ENCODE measurements at places on chromosomes 12 and 14. TPM values are rescaled to one million over a fixed set of nuclear protein-coding genes. Genes with fewer than 3 reads are reported as not detected.
A peak's percentile ranks its signal among the peaks of the same experiment; 100 is the strongest.

GRCh38 chr12:25254271-25254880 lies 3.6 kb upstream of the KRAS start:
- H3K4me3 ChIP-seq = no peak overlapping the region
- DNase-seq = no peak
- peaks cover 11% of the 10 kb centered on the region for H3K4me1 ChIP-seq
- H3K27me3 ChIP-seq = no peaks in the 10 kb centered on the region
- H3K27ac ChIP-seq = no peak overlapping the region

GRCh38 chr12:107369679-107370078 lies 276.3 kb upstream of the CRY1 start:
- H3K4me3 ChIP-seq = no peak overlapping the region
- no peak for DNase-seq
- no peaks in the 10 kb centered on the region for H3K27me3 ChIP-seq
- no peak overlapping the region for H3K27ac ChIP-seq

- peaks cover 13% of the 10 kb centered on the region for H3K4me1 ChIP-seq
- peak overlapping the region; percentile 72 for H3K27ac ChIP-seq
- H3K36me3 ChIP-seq = no peaks in the 10 kb centered on the region
- H3K4me3 ChIP-seq = no peak overlapping the region
- DNase-seq = no peak
Measured at GRCh38 chr12:13164921-13165616, 31.5 kb upstream of the EMP1 start.

- peaks cover 12% of the 10 kb centered on the region for H3K36me3 ChIP-seq
- H3K27me3 ChIP-seq = no peaks in the 10 kb centered on the region
- H3K27ac ChIP-seq = no peak overlapping the region
- no peak overlapping the region for H3K4me3 ChIP-seq
Measured at GRCh38 chr12:42309996-42310395, 15.9 kb downstream of the ZCRB1 start.

GRCh38 chr12:24364921-24365320 lies 415.5 kb upstream of the SOX5 start:
- no peak overlapping the region for H3K27ac ChIP-seq
- no peaks in the 10 kb centered on the region for H3K4me1 ChIP-seq
- no peaks in the 10 kb centered on the region for H3K27me3 ChIP-seq
- H3K36me3 ChIP-seq = no peaks in the 10 kb centered on the region

DNA sequence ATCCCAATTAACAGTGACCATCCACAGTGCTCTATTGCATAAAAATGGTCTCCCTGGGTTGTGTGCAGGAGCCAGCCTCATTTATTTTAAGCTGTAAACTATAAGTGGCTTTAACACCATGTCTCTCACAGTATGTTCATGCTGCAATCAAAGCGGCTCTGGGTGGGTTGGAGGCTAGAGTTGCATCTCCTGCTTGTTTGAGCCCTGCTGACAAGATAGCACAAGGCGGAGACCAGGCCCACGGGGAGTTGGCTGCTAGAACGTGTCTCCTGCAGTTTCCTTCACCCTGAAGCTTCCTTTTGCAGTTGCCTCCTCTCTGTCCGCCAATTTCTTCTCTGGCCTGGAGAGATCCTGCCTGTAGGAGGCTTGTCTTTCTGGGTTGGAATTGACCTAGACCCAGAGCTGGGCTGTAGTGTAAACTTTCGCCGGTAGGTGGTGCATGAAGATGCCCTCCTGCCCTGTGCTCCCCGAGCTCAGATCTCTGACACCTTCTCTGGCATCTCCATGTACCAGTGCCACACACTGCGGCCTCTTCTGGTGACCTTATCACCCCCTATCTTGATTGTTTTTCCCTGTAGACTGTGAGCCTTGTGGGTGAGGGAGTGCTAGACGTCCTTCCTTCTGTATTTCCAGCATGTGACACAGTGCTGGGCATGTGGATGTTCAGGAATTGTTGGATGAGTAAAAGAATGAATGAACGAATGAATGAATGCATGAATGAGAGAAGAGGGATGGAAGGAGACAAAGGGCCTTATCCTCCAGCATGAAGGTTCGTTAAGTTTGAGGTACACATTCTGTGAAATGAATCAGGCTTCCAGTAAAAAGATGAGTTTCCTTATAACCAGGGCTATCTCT lies 10.4 kb downstream of the OTUB2 start:
- no peaks in the 10 kb centered on the region for H3K36me3 ChIP-seq
- no peak overlapping the region for H3K4me3 ChIP-seq
- DNase-seq = peak; percentile 73
- peaks cover under 1% of the 10 kb centered on the region for H3K4me1 ChIP-seq
- H3K27ac ChIP-seq = no peak overlapping the region
- no peaks in the 10 kb centered on the region for H3K27me3 ChIP-seq

GRCh38 chr12:131097202-131098177 lies 143.8 kb downstream of the ADGRD1 start:
- no peak for DNase-seq
- H3K27me3 ChIP-seq = no peaks in the 10 kb centered on the region
- H3K27ac ChIP-seq = no peak overlapping the region

GRCh38 chr12:14214495-14214894 lies 151.0 kb upstream of the ATF7IP start:
- H3K36me3 ChIP-seq = no peaks in the 10 kb centered on the region
- H3K4me1 ChIP-seq = no peaks in the 10 kb centered on the region
- H3K27ac ChIP-seq = no peak overlapping the region
- H3K27me3 ChIP-seq = no peaks in the 10 kb centered on the region
- no peak for DNase-seq

CLEC4C gene
- total RNA-seq = not detected

SIX1 gene
- total RNA-seq = 3.6 TPM

SLC25A21 gene
- total RNA-seq = 0.67 TPM

CCDC196 gene
- total RNA-seq = not detected

LYSET gene
- total RNA-seq = 16.3 TPM

TMEM106C gene
- 52.9 TPM for total RNA-seq

C14orf119 gene
- 25.7 TPM for total RNA-seq
